CD4-positive, alpha-beta T cell treated with Interferon gamma for 1 hour (primary cell): ENCODE measurements at places on chromosomes 3 and 15.

- DNase-seq = no peak
These were observed 30.5 kb downstream of the CA12 start for GRCh38 chr15:63351170-63351569.

GRCh38 chr3:133448478-133449122 lies 48.7 kb downstream of the BFSP2 start:
- peak; percentile 61 for DNase-seq

- DNase-seq = no peak
These were observed 175.0 kb downstream of the RPLP1 start for GRCh38 chr15:69627548-69628158.

DNA sequence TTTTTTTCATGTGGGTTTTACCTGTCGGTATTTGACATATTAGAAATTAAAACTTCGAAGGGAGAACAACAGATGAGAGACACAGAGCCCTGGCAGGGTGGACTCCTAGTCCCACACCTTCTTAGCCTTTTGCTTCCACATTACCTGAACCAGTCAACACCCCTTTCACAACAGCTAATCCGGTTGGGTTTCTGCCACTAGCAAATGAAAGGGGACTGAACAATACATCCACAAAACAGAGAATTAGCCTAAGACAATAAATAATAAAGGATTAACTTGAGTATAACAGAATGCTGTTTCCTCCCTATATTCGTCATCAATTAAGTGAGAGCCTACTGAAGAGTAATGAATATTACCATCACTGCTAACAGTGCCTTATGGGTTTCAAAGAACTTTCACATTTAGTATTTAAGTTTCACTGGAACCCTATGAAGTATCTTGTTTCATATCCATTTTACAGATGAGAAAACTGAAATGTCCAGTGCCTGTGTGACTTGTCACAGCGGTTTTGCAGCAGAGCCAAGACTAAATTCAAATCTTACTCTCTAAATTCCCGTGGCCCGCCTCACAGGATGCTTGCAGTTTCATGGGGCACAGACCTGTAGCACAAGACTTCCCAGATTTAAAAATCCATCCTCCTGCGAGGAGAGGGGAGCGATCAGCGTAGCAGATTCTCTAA lies 1.0 kb upstream of the RAB8B start:
- no peak for DNase-seq

- no peak for DNase-seq
These were observed 7.7 kb downstream of the NCKIPSD start for GRCh38 chr3:48678056-48678455.

GRCh38 chr3:172647080-172647479 lies 63.8 kb downstream of the NCEH1 start:
- no peak for DNase-seq

DNA sequence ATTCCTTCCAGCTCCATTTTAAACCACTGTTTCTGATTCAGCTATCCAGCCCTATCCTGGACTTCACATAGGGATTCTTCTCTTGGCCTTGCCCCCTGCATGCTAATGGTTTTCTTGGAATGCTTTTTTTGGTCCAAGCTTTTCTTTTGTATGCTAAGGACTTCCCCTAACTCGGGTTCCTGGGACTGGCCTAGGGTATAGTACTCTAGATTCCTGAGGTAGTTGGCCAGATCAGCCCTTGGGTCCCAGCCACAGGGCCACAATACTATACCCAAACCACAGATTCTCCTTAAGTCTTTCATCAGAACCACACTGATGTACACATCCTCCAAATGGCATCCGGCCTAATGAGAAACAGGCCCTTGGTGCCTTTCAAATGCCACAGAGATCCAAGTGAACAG lies 2.8 kb downstream of the FYCO1 start:
- no peak for DNase-seq

GRCh38 chr3:57587905-57588304 lies 9.2 kb downstream of the ARF4 start:
- DNase-seq = no peak

GRCh38 chr3:178382449-178383061 lies 153.7 kb upstream of the KCNMB2 start:
- DNase-seq = no peak

GRCh38 chr3:149377408-149378364 lies at the start of gene TM4SF1:
Gene TM4SF1, minus strand, starts transcription at chr3:149377649. Its CDS starts 102 bp downstream, at chr3:149377547.
- no peak for DNase-seq

- no peak for DNase-seq
These were observed 248.5 kb downstream of the PTPRG start for GRCh38 chr3:61809879-61810278.

DNA sequence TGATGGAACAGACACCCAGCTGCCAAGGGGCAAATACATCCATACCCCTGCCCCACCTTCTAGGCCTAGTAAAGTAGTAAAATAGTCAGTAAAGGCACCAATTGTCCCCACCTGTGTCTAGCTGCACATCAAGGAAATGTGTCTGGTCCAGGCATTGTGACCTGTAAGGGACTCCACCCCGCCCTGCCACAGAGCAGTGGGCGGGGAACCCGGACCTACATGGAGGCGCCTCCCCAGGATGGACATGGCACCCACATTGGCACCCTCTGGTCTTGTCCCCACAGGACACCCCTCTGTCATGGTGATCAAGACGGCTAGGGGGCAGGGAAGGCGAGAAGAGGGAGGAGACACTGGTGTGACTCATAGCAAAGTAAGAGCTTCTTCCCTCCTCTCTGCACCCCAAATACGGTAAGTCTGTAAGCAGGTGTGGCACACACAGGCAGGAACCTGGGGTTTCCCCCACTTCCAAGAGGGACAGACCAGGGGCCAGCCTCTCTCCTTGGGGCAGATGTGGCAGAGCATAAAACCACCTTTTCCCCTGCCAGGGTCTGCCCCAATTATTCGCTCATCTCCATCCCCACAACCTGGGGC lies 13.5 kb upstream of the LINGO1 start:
- no peak for DNase-seq

DNA sequence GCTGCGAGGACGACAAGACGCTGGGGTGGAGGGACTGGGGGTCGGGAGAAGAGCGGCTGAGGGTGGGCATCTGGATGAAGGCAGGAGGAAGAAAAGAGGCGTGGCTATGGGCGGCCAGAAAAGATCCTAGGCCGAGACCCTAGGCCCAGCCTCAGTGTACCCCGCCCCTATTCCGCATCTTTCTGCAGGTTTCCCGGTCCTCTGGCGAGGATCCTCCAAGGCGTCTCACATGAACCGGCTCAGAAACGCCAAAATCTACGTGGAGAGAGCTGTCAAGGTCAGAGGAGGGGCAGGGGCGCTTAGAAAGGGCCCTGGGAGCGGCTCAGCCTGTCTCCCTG lies 340 bp downstream of the TTLL3 start:
- DNase-seq = no peak

- DNase-seq = no peak
These were observed 55.0 kb upstream of the SOX14 start for GRCh38 chr3:137709011-137709601.

- DNase-seq = no peak
These were observed 85.0 kb downstream of the HES1 start for GRCh38 chr3:194220901-194221326.

GRCh38 chr3:2090095-2090911 lies 8.4 kb upstream of the CNTN4 start:
- DNase-seq = no peak

DNA sequence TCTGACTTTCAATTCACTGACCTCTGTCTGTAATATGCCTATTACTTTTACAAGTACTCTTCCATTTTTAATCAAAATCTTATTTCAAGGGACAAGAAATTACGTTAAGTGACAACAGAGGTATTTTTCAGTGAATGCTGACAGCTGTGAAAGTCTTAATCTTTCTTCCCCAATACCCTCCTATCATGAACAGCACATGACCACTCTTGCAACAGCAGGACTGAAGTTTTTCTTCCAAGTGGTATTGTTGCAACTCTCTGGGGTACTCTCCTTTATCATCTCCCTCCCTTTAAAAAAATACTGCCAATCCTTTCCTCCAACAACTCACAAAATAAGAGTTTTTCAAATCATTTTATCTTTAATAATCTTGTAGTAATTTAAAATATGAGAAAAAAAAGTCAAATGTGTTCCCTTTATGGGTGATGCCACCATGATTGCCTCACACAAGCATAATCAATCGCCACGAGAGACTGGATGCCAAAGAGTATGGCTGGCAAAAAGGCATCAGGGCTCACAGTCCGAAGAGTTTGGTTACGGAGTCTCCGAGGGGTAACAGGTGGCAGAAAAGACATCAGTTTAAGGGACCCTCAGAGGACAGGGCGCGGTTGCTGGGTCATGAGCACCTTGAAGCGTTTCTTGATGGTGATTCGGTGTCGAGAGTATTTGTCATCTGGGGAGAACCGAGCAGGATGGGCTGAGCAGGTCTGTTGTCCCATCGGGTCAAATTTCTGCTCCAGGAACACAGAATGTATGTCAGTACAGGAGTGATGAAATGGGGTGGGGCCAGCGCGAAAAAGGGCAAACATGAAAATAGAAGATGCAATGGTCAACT lies 1.3 kb downstream of the NOP10 start:
- no peak for DNase-seq

GRCh38 chr3:13074006-13074375 lies 762 bp upstream of the IQSEC1 start:
- DNase-seq = no peak

DNA sequence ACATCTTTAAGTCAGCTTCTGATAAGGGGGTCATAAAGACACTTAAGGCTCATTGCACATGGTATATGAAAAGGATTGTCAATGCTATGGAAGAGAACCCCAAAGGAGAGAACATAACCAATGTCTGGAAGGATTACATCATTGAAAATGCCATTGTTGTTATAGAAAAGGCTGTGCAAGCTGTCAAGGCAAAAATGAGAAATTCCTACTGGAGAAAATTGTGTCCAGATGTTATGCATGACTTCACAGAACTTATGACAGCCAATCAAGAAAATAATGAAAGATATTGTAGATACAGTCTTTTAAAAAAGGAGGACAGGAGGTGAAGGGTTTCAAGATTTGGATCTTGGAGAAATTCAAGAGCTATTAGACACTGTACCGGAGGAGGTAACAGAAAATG lies 96.3 kb upstream of the MBNL1 start:
- DNase-seq = no peak

DNA sequence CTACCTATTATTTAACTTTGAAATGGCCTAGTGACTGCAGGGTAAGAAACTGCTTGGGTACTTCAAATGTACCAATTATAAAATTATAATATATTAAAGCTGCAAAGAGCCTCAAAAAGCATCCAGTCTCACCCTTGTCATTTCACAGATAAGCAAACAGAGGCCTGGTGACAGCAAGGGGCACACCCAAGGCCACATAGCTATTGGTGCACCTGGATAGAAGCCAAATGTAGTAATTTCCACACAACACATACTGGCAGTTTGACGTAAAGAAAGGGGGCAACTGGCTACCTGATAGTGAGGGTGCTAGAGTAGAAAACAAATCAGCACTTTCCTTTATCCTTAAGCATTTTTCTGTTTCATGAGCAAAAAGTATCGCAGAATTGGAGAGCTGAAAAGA lies 51.1 kb downstream of the IFT57 start:
- DNase-seq = no peak

- peak; percentile 80 for DNase-seq
These were observed 62.7 kb upstream of the KLF13 start for GRCh38 chr15:31263751-31264558.

DNA sequence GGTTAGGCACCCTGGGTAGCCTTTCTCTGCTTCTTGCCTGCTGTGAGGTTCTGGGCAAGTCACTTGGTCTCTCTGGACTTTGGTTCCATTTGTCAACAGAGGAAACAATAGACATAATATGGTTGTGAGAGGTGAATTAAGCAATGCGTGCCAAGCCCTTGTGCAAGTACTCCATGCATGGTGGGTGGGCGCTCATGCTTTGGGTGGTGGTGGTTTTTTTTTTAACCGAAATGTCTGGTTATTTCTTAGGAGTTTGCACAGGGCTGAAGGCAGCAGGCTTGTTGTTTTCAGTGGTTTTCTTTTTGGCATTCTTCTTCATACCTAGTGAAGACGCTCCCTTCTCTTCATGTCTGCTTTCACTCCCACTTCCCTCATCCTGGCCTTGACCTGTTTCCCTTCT lies 84.2 kb upstream of the LRTM1 start:
- DNase-seq = no peak

- DNase-seq = no peak
These were observed 610.0 kb downstream of the FOXP1 start for GRCh38 chr3:70973558-70973957.

GRCh38 chr3:127538569-127538968 lies 52.0 kb downstream of the TPRA1 start:
- no peak for DNase-seq

GRCh38 chr3:53224026-53224425 lies 31.8 kb downstream of the TKT start:
- DNase-seq = no peak

DNA sequence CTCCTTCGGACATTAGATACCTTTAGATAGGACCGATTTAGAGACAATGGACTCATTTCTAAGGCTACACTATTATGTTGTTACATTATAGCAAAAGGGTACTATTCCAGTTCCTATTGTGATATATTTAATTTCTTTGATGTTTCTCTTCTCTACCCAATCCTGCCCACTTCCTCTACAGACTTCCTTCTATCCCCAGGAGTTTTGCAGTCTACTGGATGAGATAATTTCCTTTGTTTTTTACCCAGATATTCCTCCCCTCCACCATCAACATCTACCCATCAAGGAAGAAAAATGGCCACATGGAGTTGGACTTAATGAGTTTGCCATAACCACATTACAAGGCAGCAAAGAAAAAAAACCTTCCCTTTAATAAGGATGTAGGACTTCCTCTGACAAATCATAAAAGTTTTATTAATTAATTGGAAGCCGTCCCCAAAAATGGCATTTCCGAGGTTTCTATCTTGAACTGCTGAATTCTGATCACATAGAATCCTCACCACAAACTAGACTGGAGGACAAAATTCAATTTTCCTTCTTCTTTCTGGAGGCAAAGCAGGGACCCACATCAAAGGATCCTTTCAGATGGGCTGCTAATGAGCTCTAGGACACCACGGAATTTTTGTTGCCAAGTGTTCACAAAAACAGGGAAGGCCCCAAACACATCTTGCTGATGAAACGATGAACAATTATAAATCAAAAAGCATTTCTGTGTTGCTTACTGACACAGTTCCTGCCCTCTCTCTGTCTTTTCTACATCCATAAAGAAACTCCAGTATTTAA lies 33.4 kb downstream of the FRMD4B start:
- no peak for DNase-seq

DNA sequence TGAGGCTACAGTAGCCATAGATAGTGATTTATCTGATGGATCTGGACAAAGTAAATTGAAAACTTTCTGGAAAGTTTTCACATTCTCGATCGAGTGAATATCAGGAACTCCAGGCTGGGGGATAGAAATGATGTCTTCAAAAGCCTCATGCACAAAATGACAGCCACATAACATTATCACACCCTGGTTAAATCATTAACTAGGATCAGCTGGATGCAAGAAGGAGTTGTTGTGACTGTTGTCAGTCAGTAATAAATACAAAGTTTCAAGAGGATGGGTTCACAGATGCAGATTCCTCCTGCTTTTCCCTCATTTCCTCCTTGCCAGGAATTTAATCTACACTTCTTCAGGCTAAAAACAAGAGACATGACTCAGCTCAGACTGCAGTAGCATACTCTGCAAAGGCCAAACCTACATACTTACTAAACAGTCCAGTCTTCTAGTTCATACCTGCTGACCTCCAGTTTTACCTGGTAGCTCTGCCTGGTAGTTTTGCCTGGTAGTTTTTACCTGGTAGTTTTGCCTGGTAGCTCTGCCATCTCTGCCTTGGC lies 40.9 kb downstream of the C2CD4A start:
- no peak for DNase-seq

GRCh38 chr3:143064777-143065176 lies 54.8 kb upstream of the CHST2 start:
- no peak for DNase-seq
